H4 (cell line): ENCODE measurements at places on chromosomes 1 and 21. TPM values are rescaled to one million over a fixed set of nuclear protein-coding genes. Genes with fewer than 3 reads are reported as not detected.

The COL9A2 gene
- 0.85 and 1.6 TPM in 2 replicates for total RNA-seq

The MATN1 gene
- 0.06 and 0.51 TPM in 2 replicates for total RNA-seq

The KCNJ15 gene
- total RNA-seq: 0.06 TPM in 1 of 2 replicates, not detected in the other

The ANGPTL3 gene
- not detected in 2 replicates for total RNA-seq

The GBP7 gene
- total RNA-seq: not detected in 2 replicates

The RNASEL gene
- 12.2 and 12.6 TPM in 2 replicates for total RNA-seq

The SEC16B gene
- total RNA-seq: 0.04 and 0.27 TPM in 2 replicates

The NTRK1 gene
- 0.10 TPM in 1 of 2 replicates, not detected in the other for total RNA-seq

The RNU1-4 gene
- total RNA-seq: not detected in 2 replicates

The OR2L3 gene
- total RNA-seq: not detected in 2 replicates

The MROH7 gene
- not detected in 2 replicates for total RNA-seq

The RAVER2 gene
- total RNA-seq: 17.4 and 19.8 TPM in 2 replicates

The SMIM1 gene
- not detected in 2 replicates for total RNA-seq

The TEDDM1 gene
- not detected in 2 replicates for total RNA-seq

The RXFP4 gene
- not detected in 2 replicates for total RNA-seq

The SPOCD1 gene
- 3.6 and 9.9 TPM in 2 replicates for total RNA-seq

The LHX8 gene
- 13.0 and 16.1 TPM in 2 replicates for total RNA-seq

The KLF17 gene
- total RNA-seq: not detected in 2 replicates

The FAM167B gene
- total RNA-seq: 0.56 TPM in 1 of 2 replicates, not detected in the other

The PADI4 gene
- total RNA-seq: 0.27 TPM in 2 replicates

The CFHR2 gene
- total RNA-seq: not detected in 2 replicates

The MMEL1 gene
- not detected in 2 replicates for total RNA-seq

The AK5 gene
- 10.4 and 13.5 TPM in 2 replicates for total RNA-seq

The RAB7B gene
- total RNA-seq: 1.9 and 3.8 TPM in 2 replicates

The TEX38 gene
- total RNA-seq: not detected in 2 replicates

The USF1 gene
- 57.7 and 60.3 TPM in 2 replicates for total RNA-seq

The GBP6 gene
- total RNA-seq: 0.10 TPM in 1 of 2 replicates, not detected in the other

The TMEM82 gene
- not detected in 2 replicates for total RNA-seq

The GPR61 gene
- total RNA-seq: not detected in 2 replicates

The NFASC gene
- 3.1 and 3.2 TPM in 2 replicates for total RNA-seq

The LIN28A gene
- not detected in 2 replicates for total RNA-seq

The OR6N2 gene
- not detected in 2 replicates for total RNA-seq

The CD1B gene
- not detected in 2 replicates for total RNA-seq

The USP21 gene
- total RNA-seq: 5.8 and 6.9 TPM in 2 replicates

The OR2T35 gene
- total RNA-seq: not detected in 2 replicates

The RNPEP gene
- total RNA-seq: 86.4 and 89.6 TPM in 2 replicates

The NMNAT2 gene
- 0.14 and 1.4 TPM in 2 replicates for total RNA-seq

The ZC3H12A gene
- total RNA-seq: 2.9 TPM in 2 replicates

The LRRC8C gene
- 4.4 and 7.0 TPM in 2 replicates for total RNA-seq

The MYOM3 gene
- not detected in 2 replicates for total RNA-seq

The RHBG gene
- 0.06 TPM in 1 of 2 replicates, not detected in the other for total RNA-seq

The EXTL1 gene
- total RNA-seq: not detected in 2 replicates

The CLDN14 gene
- not detected in 2 replicates for total RNA-seq

The GSTM5 gene
- total RNA-seq: not detected in 2 replicates

The RUNX3 gene
- 2.9 and 4.7 TPM in 2 replicates for total RNA-seq

The CD2 gene
- total RNA-seq: not detected in 2 replicates

The LCE1C gene
- not detected in 2 replicates for total RNA-seq

The S100A7 gene
- total RNA-seq: not detected in 2 replicates

The FMO5 gene
- 0.37 and 0.75 TPM in 2 replicates for total RNA-seq

The LCE3E gene
- total RNA-seq: not detected in 2 replicates

The INSRR gene
- not detected in 2 replicates for total RNA-seq

The SYNC gene
- 20.2 and 20.7 TPM in 2 replicates for total RNA-seq

The GCSAML gene
- total RNA-seq: 0.29 and 1.9 TPM in 2 replicates
